ENCODE measurements at places on chromosomes 13 and 19. TPM values are rescaled to one million over a fixed set of nuclear protein-coding genes. Genes with fewer than 3 reads are reported as not detected.

DNA sequence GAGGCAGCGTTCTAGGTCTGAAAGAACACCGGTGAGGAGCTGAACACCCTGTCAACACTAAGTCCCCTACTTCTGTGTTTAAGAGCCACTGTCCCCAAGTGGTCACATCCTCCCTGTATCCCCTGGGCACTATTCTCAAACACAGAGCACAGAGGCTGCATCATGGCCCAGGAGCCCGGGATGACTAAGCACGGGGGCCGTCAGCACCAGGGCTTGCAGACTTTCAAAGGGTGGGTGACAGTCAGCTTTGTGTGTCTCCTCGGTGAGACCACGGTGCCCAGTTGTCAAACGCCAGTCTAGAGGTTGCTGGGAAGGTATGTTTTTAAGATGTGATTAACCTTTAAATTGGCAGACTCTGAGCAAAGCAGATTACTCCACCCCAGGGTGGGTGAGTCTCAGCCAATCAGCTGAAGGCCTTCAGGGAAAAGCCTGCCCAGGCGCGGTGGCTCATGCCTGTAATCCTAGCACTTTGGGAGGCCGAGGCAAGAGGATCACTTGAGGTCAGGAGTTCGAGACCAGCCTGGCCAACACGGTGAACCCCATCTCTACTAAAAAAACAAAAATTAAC lies 8.0 kb downstream of the MAP2K2 start:
- DNase-seq: no peak

Gene C13orf42
- not detected for total RNA-seq

DNA sequence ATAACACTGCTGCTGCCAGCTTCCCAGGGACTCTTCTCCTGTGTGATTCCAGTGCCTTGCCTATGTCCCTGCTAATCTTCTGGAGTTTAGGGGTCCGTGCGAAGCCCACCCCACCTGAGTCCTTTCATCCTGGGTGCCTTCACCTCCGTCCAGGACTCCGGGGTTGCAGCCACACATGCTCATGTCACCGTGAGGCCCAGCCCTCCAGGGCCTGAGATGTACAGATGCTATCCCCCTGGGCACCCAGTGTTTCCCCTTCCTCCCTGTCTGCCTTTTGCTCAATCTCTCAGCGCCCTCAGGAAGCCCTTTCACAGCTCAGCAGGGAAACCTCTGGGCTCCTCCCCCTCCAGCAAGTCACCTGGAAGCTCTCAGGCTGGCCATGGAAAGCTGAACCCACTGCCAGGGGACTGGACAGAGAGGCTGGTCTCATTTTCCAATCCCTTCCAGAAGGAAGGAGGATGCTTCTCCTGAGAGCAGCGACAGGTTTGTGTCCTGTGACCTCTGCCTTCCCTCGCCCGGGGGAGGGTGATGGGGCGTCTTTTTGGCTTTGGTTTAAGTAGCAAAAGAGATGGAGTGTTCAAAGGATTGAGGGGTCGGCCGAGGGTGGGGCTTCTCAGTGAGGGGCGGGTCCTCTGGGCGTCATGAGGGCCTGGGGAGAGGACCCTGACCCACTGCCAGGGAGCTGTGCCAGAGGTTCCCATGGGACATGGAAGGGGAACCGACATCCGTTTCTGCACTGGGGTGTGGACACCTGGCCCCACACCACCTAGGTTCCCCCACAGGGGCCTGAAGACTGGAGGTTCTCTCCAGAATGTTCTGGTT lies 30.8 kb upstream of the TFDP1 start:
- no peak for DNase-seq

Gene CARD8
- 138 TPM for total RNA-seq

Gene PRDX2
- 138 TPM for total RNA-seq

Gene ZNF563
- 7.9 TPM for total RNA-seq

DNA sequence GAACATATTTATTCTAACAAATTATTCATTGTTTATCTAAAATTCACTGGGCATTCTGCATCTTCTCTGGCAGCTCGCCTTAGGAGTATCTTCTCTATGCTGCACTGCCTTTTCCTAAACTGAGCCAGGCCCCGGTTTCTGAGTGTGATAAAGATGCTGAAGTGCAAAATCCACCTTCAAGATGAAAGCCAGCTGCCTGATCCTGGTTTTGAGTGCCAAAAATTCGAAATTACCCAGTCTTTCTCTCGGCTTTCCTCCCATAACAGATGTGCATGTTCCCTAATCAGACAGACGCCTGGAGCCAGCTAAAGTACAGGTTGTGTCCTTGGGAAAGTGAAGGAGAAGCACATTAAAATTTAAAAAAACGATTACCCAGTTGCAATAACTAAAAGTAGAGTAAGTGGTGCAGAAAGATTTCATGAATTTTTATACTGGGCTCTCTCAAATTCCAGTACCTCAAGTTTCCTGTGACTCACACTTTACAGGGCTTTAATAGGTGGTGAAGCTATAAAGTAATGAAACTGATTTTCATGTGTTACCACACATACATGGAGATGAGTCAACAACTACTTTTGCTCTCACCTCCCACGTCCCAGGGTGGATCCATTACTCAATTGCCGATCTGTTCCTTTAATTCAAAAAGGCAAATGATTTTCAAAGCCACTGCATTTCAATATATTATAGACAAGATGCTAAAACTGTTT lies 65.0 kb upstream of the GTF2F2 start:
- no peak for DNase-seq

DNA sequence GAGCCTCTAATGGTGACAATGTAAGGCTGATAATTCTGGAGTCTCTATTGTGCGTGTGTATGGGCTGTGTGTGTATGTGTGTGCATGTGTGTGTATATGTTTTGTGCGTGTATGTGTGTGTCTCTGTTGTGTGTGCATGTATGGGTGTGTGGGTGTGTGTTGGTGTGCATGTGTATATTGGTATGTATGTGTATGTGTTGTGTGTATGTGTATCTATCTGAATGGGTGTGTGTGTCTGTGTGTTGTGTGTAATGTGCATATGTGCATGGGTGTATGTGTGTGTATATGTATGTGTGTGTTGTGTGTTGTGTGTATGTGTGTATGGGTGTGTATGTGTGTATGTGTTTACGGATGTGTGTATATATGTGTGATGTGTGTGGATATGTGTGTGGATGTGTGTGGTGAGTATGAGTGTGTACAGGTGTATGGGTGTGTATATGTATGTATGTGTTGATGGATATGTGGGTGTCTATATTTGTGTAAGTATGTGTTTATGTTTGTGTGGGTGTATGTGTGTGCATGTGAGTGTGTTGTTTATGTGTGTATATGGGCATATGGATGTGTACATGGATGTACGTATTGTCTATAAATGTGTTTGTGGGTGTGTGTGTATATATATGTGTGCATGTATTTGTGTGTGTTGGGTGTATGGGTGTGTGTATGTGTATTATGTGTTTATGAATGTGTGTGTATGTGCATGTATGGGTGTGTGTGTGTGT lies 366.7 kb downstream of the UQCRFS1 start:
- no peak for DNase-seq

DNA sequence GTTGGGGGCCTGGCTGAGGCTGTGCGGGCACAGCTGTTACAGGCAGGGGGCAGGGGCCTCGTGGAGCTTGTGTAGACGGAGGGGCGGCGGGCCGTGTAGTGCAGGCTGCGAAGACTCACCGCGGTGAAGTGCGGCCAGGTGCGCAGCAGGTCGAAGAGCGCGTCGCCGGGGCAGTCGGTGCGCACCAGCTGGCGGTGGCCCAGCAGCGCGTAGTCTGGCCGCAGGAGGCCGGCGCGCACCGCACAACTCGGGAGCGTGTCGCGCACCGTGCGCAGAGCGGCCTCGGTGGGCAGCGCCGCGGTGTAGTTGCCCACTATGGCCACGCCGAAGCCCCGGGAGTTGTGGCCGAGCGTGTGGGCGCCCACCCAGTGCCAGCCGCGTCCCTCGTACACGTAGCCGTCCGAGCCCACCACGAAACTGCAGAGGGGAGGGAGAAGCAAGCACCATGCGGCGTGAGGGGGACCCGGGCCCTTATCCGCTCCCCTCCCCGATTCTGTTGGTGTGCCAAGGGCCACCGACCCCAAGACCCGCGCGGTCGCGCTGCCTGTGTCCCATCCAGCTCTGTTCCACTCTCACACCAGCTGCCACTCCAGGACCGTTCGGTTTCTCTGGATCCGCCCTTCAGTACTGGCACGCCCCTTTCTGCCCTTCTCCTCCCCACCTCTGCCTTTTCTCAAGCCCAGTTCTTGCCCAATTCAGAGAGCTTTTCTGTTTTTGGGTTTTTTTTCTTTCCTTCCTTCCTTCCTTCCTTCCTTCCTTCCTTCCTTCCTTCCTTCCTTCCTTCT lies 5.4 kb upstream of the RASAL3 start:
- DNase-seq: no peak

- no peak for DNase-seq
Measured at GRCh38 chr13:42804244-42804874, 23.0 kb downstream of the FAM216B start.

- DNase-seq: no peak
Measured at GRCh38 chr19:28715157-28715556, 497.8 kb downstream of the UQCRFS1 start.

Gene CCDC124
- total RNA-seq: 83.3 TPM

GRCh38 chr13:80451641-80452040 lies 110.7 kb upstream of the SPRY2 start:
- DNase-seq: no peak

- DNase-seq: no peak
Measured at GRCh38 chr13:31756346-31756745, 17.0 kb downstream of the RXFP2 start.

Gene NLRP9
- total RNA-seq: not detected

GRCh38 chr13:45807520-45808099 lies 43.9 kb downstream of the SIAH3 start:
- DNase-seq: peak; percentile 33

GRCh38 chr19:17323964-17324332 lies 10.7 kb downstream of the ANO8 start:
- no peak for DNase-seq

Gene CEBPA
- 55.7 TPM for total RNA-seq

GRCh38 chr13:21557995-21558394 lies 46.0 kb downstream of the MICU2 start:
- no peak for DNase-seq

- DNase-seq: no peak
Measured at GRCh38 chr13:106187501-106188095, 347.9 kb downstream of the EFNB2 start.

DNA sequence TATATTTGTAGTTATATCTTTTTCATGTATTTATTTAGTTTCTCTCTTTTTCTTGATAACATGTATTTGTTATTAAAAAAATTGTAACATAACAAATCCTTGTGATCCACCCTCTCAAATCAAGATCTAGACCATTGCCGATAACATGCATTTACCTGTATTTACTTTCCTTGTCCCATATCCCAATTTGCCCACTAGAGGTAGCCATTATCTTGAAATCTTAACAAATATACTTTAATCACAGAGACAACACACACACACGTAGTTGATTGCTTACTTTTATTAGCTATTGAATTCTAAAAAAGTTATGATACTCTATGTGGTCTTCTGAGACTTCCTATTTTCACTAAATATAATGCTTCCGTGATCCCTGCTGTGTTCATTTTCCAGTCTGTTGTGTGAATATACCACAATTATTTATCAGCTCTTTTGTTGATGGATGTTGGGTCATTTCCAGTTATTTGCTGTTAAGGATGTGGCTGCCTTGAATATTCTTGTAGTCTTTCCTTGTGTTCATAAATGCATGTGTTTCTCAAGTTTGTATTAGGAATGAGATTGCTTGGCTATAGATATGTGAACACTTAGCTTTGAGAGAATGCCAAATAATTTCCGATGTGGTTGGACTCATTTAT lies 31.3 kb upstream of the ZMYM2 start:
- no peak for DNase-seq

Gene RAB20
- 53.1 TPM for total RNA-seq

DNA sequence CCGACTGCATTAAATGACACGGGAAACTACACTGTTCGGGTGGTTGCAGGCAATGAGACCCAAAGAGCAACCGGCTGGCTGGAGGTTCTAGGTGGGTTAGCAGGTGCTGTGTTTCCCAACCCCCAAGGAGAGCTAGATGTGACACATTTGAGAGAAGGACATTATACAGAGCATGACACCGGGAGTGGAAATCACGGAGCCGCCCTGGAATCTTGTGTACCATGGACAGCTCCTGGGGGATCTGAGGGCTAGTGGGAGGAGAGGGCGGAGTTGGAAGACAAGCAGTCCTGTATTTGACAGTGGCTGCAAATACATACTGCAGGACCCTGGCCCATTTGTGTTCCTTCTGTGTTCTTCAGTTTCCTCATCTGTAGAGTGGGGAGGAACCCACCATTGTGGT lies 2.3 kb downstream of the CEACAM18 start:
- no peak for DNase-seq

DNA sequence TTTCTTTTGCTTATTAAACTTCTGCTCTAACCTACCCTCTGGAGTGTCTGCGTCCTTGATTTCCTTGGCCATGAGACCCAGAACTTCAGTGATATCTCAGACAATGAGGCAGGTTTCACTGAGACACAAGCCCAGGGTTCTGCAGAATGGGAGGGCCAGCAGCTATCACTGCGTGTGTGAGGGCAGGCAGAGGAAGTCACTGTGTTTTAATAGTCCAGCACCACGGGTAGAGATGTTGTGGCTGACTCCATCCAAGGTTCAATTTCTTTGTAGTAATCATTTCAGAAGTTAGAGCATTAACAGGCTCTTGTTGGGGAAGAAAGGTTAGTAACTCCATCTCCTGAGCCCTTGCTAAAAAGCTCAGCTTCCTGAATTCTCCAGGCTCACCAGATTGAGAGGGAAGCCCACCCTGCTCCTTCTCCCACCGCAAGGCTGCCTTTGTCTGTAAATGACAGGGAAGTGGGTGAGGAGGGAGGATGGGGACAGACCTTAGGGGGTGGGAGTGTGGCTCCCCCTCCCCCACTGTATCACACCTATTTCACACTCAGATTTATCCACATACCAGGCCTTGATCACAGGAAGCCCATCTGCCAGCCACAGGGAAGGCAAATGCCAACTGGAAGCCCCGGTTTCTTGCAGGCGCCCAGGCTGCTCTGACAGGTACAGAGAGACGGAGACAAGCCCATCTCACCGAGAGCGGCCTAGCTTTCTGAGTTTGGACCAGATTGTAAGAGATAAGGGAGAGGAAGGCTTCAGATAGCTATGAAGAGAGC lies 2.1 kb downstream of the C19orf12 start:
- no peak for DNase-seq

Gene EBI3
- total RNA-seq: 7.4 TPM

Gene ZNF223
- total RNA-seq: 11.8 TPM

Gene JSRP1
- not detected for total RNA-seq

GRCh38 chr13:102440259-102440936 lies 38.5 kb upstream of the FGF14 start:
- DNase-seq: no peak

- no peak for DNase-seq
Measured at GRCh38 chr19:29624489-29625185, 18.6 kb downstream of the POP4 start.

GRCh38 chr19:16888629-16889365 lies at the start of gene F2RL3:
Gene F2RL3, plus strand, starts transcription at chr19:16888999. Its CDS starts 191 bp downstream, at chr19:16889190.
- peak; percentile 73 for DNase-seq

GRCh38 chr13:111857846-111858560 lies 208.9 kb upstream of the SOX1 start:
- no peak for DNase-seq

Gene TMPRSS9
- not detected for total RNA-seq

Gene PRR22
- total RNA-seq: 3.0 TPM

GRCh38 chr13:112710855-112711527 lies 21.2 kb downstream of the ATP11A start:
- peak; percentile 20 for DNase-seq

All from upper lobe of left lung (tissue), 6 donors.